ENCODE measurements at places on chromosomes 3 and 15.

DNA sequence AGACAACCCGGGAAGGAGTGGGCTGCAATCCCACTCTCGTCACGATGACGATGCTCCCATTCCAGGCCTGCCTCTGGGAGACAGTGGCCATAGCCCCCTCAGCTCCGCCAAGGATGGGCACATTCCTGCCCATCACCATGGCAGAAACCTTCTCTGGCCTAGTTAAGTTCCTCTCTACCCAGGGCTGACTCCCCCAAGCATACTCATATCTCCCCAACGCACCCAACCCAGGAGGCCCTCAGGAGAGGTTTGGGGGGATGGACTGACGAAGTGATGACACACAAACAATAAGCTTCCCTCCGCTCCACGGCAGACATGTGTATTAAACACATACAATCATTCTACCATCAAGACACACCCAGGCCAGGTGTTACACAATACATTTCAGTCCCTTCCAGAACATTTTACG is 60.1 kb downstream of the VGLL4 start:
- no peak for DNase-seq

- DNase-seq, result no peak
These were observed 18.7 kb downstream of the SLC25A20 start for GRCh38 chr3:48879994-48880377.

- no peak for DNase-seq
These were observed 353.9 kb downstream of the NSUN3 start for GRCh38 chr3:94416768-94417167.

- DNase-seq, result no peak
These were observed 19.8 kb upstream of the GYG1 start for GRCh38 chr3:148971401-148972163.

- peak; percentile 83 for DNase-seq
These were observed 32.8 kb downstream of the DNASE1L3 start for GRCh38 chr3:58177747-58178527.

DNA sequence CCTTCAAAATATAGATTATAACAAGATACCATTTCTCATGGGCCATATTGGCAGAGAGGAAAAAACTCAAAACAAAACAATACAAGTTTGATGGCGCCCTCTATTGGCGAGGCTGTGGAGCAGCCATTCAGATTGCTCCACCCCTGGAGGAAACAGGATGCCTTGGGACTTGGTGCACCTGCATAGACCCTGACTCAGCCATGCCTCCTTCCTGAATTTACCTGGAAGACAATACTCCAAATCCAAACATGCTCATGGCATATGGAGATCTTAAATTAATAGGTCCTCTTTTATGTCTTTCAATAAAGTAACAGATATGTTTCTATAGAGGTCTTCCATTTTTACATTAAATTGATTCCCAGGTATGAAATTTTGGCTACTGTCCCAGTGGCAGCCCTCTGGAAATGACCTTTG is 90.0 kb downstream of the APBA2 start:
- no peak for DNase-seq

DNA sequence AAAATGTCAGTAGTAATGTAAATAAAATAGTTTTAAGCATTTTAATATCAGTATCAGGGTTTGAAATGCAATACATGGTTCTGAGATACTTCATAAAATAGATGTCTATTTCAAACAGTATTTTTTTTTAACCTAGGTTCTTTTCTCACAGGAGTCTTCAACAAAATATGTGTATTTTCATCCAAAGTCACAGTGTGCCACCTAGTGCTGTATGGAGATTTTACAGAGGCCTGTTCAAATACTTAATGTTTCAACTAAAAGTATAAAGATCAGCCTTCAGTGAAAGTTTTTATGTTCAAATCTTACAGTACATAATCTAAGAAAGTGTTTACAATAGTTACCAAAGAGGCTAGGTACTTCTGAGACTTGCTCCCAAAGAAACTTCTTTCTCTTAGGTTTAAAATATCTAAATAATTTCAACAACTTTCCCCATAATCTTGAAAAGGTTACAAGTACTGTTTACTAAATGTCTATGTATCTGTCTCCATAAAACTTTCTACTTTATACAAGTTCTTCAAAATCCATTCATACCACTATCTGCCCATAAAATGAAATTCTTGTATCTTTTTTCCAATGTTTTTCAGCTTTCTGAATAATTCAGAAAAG is 38.3 kb downstream of the SCAPER start:
- no peak for DNase-seq

DNA sequence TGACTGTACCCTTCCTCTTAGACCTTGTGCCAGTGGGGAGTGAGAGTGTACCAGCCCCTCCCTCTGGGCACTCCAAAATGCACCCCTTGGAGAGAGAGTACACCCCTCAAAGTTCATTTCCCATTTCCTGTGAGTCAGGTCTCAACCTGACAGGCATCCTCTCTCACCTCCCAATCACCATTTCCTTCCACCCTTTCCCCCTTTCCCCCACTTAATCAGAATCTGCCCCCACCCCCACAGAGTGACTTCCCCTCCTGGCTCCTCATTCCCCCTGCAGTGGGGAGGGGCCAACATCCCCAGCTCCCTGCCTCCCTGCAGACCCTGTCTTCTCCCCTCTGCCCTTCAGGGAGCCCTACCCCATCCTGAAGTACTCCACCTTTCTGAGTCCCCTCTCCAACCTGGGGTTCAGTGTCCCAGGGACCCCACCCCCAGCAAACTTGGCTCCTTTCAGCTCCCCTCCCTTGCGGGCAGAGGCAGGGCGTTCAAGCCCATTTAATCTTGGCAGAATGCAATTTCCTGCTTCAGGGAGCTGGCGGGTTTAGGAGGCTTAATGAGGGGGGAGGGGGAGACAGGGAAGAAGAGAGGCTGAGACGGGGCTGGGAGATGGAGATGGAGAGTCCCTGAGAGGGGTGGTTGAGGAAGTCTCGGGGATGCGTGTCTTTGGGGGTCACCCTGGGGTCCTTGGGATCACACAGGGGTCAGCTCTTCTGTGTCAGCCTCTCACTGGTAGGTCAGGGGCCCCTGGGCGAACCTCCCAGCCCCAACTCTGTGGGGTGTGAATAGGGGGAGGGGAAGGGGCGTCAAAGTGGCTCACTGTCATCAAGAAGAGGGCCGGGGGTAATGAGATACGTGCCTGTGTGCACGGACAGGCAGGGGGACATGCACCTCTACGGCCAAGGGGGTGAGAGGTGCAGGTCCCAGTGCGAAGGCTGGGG is 16.6 kb upstream of the SEMA3F start:
- DNase-seq, result no peak

DNA sequence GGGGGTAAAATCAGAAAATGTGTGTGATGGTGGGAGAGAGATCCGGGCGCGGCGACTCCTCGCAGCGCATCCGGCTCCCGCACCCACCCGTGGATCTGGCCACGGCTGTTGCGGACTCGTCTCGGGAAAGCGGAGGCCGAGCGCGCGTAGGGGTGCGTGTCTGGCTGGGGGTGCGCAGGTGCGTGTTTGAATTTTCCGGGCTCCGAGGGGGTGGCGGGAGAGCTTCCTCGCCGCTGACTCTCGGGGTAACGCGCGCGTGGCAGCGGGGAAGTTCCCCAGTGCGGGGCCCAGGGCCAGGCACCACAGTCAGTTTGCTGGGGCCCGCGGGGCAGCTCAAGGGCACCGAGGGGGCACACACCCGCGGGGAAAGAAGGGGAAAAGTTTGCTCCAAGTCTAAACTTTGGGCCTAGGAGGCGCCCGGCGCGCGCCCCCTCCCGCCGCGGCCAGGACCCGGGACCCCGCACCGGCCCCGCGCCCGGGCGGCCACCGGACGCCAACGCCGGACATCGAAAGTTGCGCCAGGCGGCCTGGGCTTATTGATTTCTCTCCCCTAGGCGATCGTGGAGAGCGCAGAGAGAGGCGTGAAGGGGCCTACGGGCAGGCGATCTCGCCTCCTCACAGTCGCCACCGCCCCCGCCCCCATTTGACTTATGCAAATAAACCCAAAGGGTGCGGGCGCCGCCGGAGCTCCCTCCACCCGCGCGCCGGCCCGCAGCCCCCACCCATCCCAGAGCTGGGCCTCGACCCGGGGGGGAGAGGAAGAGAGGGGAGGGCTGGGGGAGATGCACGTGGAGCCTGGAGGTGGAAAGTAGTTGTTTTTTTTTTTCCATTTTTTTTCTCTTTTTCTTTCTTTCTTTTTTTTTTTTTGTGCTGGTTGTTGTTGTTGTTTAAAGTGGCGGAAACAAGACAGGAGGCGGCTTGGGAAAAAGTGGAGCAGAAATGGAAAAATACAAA is 639 bp downstream of the FOXP1 start:
- DNase-seq, result peak; percentile 56

DNA sequence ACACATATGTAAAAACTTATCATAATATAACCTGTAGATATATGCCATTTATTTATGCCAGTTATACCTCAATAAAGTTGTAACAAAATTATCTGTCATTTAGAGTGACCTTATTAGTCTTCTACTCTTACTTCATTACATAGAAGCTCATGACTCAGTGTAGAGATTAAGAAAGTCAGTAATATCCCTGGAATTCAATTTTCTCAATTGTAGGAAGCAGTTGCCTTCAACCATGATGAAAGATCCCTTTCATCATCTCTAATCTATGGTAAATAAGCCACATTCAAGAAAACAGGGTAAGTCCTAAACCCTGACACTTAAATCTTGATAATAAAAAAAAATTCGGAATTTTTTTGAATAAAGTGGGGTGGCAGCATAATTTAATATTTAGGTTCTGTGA is 216.5 kb upstream of the PEX5L start:
- no peak for DNase-seq

GRCh38 chr15:90886291-90886614 is 1.9 kb downstream of the FES start:
- DNase-seq, result no peak

GRCh38 chr3:55584716-55585368 is 97.7 kb upstream of the WNT5A start:
- no peak for DNase-seq

- DNase-seq, result no peak
These were observed 69.1 kb downstream of the MAGEF1 start for GRCh38 chr3:184642631-184643285.

GRCh38 chr3:114743746-114744485 is 403.2 kb downstream of the ZBTB20 start:
- no peak for DNase-seq

GRCh38 chr15:63560741-63561448 is 36.3 kb upstream of the FBXL22 start:
- DNase-seq, result peak; percentile 8

DNA sequence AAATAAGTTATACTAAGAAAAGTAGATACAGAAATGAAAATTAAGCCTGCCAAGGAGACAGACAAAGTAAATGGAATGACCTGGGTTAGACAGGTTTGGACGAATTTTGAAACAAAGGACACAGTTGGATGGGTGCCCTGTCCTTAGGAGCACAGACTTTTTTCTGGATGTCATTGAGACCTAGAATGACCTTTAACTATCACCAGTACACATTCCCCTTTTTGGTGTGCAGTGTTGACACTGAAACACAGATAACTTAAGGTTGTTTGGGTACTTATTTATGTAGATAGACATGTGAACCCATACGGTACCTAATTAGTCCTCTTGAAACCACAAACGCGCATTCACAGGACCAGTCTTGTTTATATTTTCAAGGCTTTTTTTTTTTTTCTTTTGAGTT is 86.7 kb downstream of the PPARG start:
- DNase-seq, result no peak

GRCh38 chr3:127101411-127102187 is 91.3 kb upstream of the PRR23E start:
- DNase-seq, result no peak

DNA sequence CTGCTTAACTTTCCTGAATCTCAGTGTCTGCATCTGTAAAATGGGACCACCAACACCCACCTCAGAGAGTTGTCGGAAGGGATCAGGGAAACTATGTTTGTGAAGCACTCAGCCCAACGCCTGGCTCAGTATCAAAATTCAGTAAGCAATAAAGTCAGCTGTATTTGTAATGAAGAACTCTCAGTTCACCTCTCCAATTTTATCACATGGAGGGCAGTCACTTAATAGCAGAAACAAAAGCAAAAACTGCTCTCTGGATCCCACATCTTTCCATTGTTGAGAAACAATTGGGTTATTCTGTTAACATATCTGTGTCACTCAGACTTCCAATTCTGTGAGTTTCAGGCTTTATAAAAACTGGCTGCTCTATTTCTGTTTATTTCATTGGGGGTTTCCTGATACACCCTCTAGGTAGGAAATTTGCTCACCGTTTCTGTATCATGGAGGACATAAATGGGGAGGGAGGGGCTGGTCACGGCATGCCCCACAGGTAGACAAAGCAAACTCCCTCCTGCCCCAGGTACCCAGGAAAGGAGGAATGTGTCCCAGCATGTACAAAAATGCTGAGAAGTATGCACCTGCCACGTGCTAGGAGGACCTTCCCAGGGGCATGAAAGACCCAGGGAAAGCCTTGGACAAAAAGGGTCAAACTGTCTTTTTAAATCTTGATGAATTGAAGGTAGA is 81.4 kb upstream of the LMOD3 start:
- no peak for DNase-seq

- no peak for DNase-seq
These were observed 89.9 kb upstream of the MEF2A start for GRCh38 chr15:99475754-99476412.

DNA sequence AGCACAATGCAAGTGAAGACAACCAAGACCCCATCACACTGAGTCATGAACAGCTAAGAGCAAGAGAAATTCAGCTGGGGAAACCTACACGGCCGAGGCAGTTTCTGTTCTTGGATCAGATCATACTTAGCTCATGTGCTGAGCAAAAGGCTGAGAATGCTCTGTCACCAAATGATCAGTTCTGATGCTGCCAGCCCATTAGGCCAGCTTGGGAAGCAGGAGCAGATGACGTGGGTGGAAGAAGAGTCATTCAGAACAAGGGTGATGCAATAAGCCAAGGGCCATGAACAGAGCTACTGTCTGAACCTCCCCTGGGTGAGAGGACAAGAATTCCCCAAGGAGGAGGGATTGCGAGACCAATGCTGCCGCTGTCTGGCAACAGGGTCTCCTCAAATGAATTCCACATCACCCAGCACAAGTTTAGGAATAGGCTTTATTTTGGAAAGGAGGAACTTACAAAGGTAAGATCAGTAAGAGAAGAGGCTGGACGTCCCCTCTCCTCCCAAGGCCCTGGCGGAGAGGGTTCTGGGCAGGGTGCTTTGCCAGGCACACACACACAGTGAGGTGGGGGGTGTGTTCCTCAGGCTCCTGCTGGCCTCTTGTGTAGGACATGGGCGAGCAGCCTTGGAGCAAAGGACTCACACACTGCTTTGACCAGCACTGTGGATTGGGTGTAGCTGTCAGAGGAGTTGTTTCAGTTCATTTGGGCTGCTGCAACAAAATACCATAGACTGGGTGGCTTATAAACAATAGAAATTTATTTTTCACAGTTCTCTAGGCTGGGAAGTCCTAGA is 65.6 kb upstream of the CTXND1 start:
- DNase-seq, result no peak

DNA sequence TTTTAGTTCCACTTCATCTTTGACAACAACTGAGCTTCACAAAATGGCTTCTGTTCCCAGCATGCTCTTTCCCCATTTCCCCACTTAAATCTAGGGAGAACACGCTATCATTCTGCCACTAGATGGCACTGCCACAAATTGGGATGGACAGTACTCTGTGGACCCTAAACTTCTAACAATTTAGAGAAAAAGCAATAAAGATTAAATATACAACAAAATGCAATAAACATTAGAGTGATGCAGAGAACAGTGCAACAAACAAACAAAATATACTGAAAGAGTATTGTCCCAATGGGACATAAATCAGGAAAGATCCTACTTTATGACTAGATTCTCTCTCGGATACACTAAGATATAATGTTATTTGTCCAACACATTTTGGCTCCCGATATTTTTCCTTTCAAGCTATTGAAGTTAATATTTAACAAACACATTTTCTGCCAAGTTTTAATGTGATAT is 169.7 kb upstream of the TMCO5A start:
- peak; percentile 9 for DNase-seq

- DNase-seq, result peak; percentile 53
These were observed 74.0 kb upstream of the TERB2 start for GRCh38 chr15:44882499-44882968.
